A549 treated with AZD2906 at 1 μM for 4 hours (cell line): ENCODE measurements at places on chromosomes 16 and 17. TPM values are rescaled to one million over a fixed set of nuclear protein-coding genes. Genes with fewer than 3 reads are reported as not detected.

The P2RX5 gene
- 16.3 to 24.9 TPM (median 22.8 TPM) in 5 replicates for total RNA-seq

The OVCA2 gene
- total RNA-seq = 59.4 to 84.9 TPM (median 75.7 TPM) in 5 replicates

The ACSF2 gene
- 11.0 to 13.9 TPM (median 12.7 TPM) in 5 replicates for total RNA-seq

The HSPB9 gene
- not detected in 5 replicates for total RNA-seq

The ST6GALNAC2 gene
- 0.37 to 0.46 TPM (median 0.42 TPM) in 5 replicates for total RNA-seq

The CFAP52 gene
- total RNA-seq = 0.09 to 0.21 TPM (median 0.18 TPM) in 4 of 5 replicates, not detected in the other

The GABARAPL2 gene
- total RNA-seq = 85.8 to 90.1 TPM (median 87.9 TPM) in 5 replicates

The TPSD1 gene
- not detected in 5 replicates for total RNA-seq

The BFAR gene
- 117 to 152 TPM (median 124 TPM) in 5 replicates for total RNA-seq

The KRT13 gene
- total RNA-seq = 0.10 to 0.35 TPM (median 0.26 TPM) in 4 of 5 replicates, not detected in the other

The AMZ2 gene
- 106 to 122 TPM (median 107 TPM) in 5 replicates for total RNA-seq

The GPR142 gene
- total RNA-seq = not detected in 5 replicates

The GP1BA gene
- not detected in 5 replicates for total RNA-seq

The PITPNM3 gene
- 1.8 to 2.8 TPM (median 2.2 TPM) in 5 replicates for total RNA-seq

The LASP1 gene
- total RNA-seq = 239 to 256 TPM (median 252 TPM) in 5 replicates

The HLF gene
- total RNA-seq = 0.07 to 0.13 TPM (median 0.09 TPM) in 5 replicates

The SNAI3 gene
- total RNA-seq = 0.13 to 0.24 TPM (median 0.16 TPM) in 5 replicates
